ENCODE measurements at places on chromosomes 3 and 15.

DNA sequence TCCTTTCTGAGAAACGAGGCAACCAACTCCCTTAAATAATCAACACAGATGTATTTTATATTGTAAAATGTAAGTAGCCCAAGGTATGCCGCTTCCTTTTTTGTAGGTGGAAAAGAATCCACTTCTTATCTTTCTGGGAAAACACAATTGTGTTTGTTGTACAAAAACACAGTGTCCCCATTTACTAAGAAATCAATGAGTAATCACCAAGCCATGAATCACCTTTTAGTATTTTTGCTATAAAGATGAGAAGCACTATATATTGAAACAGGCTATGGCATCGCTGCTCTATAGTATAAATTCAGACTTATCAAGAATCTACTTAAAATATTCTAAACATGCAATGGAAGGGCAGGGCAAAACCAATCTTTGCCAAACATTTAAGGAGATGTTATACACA is 104.0 kb downstream of the TNIK start:
- DNase-seq: no peak

DNA sequence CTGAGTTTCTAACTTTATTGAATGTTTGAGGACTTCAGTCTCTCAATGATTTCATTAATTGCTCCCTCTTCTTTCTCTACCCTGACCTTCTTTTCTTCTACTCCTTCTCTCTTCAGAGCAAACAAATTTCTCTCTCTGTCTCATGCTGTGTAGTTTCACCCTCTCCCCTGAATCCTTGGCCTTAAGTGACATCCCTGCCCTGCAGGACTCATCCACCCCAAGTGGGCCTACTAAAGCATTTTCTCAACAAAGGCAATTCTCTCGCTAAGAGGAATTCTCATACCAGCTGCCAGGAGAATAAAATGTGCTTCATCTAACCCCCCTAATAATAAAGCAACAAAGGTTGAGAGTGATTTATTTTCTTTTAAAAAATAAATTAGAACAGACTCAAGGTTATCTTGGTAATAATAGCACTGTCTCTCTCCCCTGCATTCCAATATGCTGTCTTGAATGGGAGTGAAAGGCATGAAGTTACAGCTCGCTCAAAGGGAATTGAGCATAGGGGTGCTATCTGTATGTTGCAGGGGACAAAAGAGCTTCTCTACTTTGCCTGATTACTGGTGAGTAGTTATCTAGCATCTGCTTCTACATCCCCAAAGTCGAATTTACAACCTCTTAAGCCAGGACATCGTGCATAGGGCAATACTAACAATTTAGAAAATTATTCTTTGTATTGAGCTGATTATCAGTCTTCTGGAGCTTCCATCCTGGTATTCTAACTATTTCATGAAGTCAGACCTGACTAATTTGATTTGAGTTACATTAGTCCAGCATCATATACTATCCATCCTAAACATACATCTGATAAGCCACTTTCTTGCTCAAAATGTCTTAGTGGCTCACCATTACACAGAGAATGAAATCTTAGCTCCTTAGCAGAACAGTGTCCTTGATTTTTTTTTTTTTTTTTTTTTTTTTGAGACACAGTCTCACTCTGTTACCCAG is 76.9 kb upstream of the DNAJC19 start:
- no peak for DNase-seq

DNA sequence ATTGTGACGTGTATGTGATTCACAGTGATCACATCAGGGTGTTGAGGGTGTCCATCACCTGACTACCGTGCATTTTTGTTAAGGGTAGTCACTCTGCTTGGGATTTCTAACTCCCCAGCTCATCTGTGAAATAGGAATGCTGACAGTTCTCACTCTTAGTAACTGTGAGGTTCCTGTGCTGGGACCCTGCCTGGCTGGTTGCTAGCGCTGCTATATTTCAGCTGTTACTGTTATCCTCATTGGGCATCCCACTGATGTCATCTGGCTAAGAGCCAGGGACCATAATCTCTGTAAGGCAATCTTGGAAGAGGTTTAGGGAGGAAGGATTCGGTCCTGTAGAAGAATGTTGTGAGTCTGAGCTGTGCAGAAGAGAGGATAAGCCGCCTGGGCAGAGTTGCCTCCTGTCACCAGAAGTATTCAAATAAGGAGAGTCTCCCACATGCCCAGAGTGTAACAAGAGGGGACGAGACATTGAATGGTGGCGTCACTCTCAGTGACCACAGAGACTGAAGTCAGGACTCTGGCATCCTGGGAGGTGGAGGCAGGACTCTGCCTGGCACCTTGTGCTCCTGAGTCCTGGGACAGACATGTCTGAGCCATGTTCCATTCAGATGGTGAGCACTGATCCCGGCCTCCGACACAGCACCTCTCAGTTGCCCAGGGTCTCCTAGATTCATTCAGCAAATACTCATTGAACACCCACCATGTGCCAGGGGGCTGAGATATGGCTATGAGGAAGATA is 52.2 kb downstream of the FBLN2 start:
- no peak for DNase-seq

GRCh38 chr15:27170851-27171250 is 199.9 kb downstream of the GABRG3 start:
- DNase-seq: no peak

- DNase-seq: no peak
Measured at GRCh38 chr15:82788496-82788895, 17.4 kb downstream of the FSD2 start.

- no peak for DNase-seq
Measured at GRCh38 chr3:77182341-77182740, 142.4 kb downstream of the ROBO2 start.

DNA sequence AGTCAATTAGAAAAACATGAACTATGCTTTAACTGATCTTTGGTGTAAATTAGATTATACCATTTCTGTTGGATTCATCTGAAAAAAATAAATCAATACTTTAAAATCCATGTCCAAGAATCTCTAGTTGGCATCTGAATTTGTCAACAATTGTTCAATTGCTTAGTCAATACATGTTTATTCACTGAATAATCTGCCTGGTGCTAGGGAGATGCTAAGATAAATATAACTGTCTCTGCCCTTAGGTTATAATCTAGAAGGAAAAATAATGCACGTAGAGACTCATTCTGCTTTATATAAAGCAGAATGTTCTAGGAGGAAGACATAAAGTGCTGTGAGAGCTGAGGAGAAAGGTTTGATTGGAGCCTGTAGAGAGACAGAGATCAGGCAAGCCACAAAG is 537.2 kb upstream of the IL12A start:
- no peak for DNase-seq

DNA sequence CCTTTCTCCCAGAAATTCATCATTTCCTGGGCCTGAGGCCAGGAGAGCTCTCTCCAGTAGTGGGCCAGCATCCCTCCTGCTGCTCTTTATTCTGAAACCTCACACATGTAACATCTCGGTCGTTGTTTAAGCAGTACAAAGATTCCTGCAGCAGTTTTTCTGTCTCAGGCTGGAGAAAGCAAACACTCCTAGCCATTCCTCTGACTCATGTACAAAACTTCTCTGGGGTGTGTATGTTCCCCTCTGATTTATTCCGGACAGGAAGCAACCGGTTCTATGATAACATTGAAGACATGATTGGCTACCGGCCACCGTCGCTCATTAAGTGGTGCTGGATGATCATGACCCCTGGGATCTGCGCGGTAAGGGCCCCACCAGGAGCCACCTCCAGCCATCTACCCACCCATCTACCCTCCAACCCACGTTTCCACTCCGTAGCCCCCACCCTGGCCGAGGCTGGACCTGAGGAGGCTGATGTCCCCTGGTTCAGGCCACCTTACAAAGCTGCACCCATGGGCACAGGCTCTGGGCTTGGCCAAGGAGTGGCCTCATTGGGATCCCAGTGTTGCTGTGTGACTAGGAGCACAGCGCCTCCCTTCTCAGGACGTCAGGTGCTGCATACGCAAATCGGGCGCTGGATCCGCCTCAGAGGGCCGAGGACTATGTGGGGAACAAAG is 58.6 kb upstream of the SLC6A1 start:
- DNase-seq: no peak

DNA sequence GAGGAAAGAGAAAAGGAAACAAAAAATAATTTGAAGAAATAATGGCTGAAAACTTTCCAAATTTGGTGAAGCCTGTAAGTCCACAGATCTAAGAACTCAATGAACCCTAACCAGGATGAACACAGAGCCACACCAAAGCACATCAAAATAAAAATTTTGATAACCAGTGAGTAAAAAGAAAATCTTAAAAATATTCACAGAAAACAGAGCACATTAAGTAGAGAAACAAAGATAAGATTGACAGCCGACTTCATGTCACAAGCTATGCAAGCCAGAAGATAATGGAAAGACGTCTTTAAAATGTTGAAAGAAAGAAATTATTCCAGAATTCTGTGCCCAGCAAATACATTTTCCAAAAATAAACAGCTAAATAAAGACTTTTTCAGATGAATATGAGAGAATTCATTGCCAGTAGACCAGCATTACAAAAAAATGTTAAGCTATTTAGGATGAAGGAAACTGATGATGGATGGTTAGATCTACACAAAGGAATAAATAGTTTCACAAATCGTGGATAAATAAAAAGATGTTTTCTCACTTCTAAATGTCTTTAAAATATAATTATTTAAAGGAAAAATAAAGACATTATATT is 140.2 kb upstream of the SKOR1 start:
- DNase-seq: no peak

- DNase-seq: no peak
Measured at GRCh38 chr3:120349855-120350125, 636 bp upstream of the LRRC58 start.

GRCh38 chr3:178083906-178084866 is 452.1 kb upstream of the KCNMB2 start:
- no peak for DNase-seq

DNA sequence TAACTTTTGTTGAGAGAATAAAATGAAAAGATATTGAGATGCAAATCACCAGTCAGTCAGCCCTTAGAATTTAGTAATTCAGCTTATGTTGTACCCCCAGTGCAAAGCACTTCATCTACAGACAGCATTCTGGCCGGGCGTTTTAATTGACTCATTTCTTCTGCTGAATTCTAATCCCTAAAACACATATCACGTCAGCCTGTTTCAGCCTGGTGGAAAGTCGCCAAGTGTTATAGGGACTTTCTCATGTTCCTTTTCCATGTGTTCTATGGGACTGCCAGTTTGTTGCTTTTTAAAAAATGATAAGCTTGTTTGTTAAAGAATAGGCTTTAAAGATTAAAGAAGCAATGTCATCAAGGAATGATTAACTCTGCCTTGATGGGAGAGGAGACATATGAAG is 169.7 kb upstream of the BFSP2 start:
- no peak for DNase-seq

DNA sequence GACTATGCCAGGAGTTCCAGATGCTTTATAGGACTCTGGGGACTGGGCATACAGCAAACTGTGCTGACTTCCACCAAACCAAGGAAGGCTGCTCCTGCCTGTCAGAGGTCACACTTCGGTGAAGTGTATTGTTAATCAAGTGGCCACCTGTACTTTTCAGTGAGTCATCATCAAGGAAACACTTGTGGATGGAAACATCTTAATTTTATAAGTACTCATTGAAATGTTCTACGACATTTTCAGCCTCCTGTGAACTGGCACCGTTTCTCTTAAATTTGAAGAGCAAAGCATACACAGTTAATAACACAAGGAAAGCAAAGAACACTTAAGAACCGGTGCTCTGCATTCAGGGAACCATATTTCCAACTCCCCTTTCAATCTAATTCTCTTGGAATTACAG is 801.7 kb upstream of the DPPA4 start:
- DNase-seq: no peak

- no peak for DNase-seq
Measured at GRCh38 chr15:60518511-60518910, 39.6 kb upstream of the ICE2 start.

- DNase-seq: no peak
Measured at GRCh38 chr3:55852326-55852725, 365.2 kb upstream of the WNT5A start.

DNA sequence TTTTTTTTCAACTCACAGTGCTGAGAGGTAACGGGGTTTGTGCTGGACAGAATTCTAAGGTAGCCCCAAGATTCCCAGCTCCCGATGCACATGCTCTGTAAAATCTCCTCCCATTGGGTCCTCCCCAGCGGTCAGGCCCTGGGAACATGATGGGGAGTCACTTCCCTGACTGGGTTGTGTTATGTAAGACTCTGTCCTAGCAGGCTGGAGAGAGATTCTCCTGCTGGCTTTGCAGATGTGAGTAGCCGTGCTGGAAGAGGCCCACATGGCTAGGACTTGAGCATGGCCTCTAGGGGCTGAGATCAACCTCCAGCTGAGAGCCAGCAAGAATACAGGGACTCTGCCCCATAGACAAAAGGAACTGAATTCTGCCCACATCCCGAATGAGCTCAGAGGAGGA is 83.7 kb upstream of the OXTR start:
- DNase-seq: no peak

- DNase-seq: no peak
Measured at GRCh38 chr3:100069472-100069871, 44.8 kb downstream of the FILIP1L start.

GRCh38 chr3:126017362-126017761 is 48.4 kb downstream of the ROPN1B start:
- no peak for DNase-seq

GRCh38 chr15:58994906-58995453 is 7.5 kb downstream of the RNF111 start:
- DNase-seq: no peak

- DNase-seq: no peak
Measured at GRCh38 chr3:142319094-142319493, 93.7 kb upstream of the GK5 start.

DNA sequence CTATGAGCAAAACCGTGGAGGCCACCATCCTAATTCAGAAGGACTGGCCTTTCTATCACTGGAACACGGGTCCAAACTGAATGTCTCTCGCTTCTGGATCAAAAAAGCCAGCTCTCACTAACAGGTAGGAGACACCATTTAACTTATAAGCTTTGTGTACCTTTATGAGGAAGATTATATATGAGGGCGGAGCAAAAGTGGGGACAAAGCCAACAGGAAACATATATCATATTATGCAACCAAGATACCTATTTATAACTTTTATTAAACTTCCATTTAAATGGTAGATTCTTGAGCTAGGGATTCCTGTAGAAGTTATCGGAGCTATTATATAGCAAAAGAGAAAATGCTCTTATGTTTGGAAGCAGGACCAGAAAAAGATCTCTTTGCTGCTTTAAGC is 78.4 kb downstream of the IGF2BP2 start:
- no peak for DNase-seq

GRCh38 chr3:59791774-59792308 is 742.0 kb upstream of the CFAP20DC start:
- DNase-seq: no peak

GRCh38 chr15:35256551-35256950 is 171.5 kb upstream of the NANOGP8 start:
- no peak for DNase-seq

DNA sequence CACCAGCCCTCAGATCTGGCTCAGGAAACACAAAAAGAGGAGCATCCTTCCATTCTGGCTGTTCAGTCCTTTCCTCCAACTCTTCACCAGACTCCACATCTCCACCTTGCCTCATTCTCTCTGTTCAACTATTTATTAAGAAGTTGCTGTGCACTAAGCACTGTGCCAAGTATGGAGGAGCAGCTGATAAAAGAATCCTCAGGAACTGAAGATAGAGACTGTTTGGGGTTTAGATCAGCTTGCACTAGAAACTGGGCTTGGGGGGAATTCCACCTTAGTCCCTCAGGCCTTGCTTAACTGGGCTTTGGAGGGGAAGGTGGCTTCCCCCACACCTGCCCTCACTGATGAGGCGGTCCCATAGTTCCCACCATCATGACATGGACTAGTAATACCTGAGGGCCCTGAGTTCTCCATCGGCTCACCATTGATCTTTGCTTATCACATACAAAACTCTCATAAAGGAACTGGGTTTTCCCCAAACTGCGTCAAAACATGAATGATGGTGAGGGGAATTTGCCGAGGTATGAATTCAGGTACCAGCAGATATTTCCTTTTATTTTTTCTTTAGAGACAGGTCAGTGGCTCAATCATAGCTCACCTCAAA is 1.7 kb upstream of the CCR8 start:
- DNase-seq: no peak

Measured in AG09319 (cell line).